ENCODE measurements at places on chromosomes 1 and 21.

DNA sequence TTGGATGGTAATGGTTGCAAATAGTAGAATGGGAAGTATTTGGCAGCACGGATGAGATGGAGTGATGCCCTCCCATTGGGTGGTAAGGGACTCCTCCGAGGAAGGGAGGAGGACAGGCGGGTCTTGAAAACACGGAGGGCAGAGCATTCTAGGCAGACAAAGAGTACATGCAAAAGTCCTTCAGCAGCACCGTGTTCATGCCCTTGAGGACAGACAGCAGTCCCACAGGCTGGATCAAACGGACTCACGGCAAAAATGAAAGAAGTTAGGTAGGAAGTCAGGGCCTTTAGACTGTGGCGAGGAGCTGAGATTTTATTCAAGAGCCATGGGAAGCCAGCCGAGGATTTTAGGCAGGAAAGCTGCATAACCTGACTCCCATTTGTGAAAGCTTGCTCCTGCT, 253.9 kb downstream of the RHOU start:
- no peak for DNase-seq

- no peak for DNase-seq
Measured at GRCh38 chr1:201742955-201743805, 85.8 kb upstream of the IPO9 start.

DNA sequence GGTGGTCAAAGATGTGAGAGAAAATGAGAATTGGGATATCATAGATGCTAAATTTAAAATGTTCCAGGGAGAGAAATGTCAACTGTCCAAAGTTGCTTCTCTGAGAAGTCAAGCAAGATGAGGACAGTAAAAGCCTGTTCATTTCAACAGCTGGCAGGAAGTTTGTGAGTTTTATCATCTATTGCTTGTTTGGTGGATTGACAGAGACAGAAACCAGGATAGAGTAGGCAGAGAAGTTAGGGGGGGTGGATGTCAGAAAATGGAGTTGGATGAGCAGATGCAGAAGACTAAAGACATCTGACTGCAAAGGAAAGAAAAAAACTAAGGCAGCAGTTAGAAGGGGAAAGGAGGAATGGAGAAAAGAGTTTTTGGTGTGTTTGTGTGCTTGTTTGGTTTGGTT, 78.4 kb downstream of the AK5 start:
- no peak for DNase-seq

DNA sequence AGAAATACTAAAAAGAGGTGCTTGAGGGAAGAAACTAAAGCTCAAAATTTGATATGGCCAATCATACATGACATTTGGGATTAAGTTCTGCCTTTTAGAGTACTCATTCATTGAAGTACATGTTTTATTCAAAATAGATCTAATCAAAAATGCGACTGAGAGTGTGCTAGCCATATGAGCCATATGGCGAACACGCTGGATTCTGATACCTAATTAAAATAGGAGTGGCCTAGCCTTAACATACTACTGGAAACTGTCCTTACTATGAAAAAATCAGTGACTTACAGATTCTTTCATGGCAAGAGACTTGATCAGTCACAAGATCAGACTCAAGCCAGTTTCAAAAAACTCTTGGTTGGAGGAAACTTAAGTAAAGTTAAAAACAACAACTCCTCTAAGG, 73.9 kb downstream of the PTGER3 start:
- DNase-seq, result no peak

- peak; percentile 61 for DNase-seq
Measured at GRCh38 chr1:205565799-205566198, 61.3 kb downstream of the CDK18 start.

DNA sequence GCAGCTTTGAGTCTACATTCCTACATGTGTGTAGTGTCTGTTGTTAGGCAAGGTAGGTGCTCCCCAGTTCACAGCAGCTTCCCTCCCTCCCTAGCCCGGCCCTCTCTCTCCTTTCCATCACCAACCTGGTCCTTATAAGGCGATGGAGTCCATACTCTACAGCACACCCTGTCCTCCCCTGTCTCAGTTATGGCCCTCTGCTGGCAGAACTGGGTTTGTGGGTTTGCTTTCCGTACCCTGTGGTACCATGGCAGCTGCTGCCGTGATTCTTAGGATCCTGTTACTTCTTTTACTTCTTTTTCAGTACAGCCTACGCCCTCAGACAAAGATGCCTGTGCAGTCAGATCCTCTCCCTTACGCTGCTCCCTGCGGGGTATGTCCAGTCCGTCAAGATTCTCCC, 31.7 kb downstream of the AK5 start:
- DNase-seq, result peak; percentile 28

GRCh38 chr1:168714012-168714411, 15.0 kb downstream of the DPT start:
- no peak for DNase-seq

- DNase-seq, result no peak
Measured at GRCh38 chr1:162587347-162587746, 25.8 kb downstream of the UAP1 start.

DNA sequence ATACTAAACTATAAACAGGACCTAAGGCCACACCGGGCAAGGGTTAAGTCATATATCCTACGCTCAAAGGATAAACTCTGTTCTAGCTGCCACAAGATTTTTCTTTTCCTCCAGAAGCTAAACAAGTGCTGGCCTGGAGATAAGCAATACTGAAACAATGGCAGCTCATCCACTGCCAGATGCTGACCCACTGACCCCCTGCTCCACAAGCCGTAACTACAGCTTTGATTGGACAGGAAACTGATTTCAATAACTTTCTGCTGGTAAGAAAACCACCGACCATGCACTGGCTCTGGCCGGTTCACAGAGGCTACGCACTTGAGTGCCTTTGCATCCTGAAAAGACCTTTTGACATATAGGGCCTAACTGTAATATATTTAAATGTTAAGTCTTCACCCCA, 51.3 kb upstream of the PLA2G2C start:
- DNase-seq, result no peak

DNA sequence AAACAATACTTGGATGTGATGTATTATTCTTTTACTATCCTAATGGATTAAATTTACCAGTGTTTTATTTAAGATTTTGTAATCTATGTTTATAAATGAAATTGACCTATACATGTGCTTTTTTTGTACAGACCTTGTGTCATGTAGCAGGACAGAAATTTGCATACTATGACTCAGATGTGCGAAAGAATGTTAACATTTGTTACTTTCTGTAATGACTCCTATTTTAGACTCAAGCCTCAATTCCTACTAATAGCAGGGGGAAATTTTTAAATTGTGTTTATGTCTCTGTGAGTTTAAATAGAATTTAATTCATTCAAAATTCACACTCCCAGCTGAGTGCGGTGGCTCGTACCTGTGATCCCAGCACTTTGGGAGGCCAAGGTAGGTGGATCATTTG, 21.8 kb upstream of the RIMKLA start:
- DNase-seq, result no peak

DNA sequence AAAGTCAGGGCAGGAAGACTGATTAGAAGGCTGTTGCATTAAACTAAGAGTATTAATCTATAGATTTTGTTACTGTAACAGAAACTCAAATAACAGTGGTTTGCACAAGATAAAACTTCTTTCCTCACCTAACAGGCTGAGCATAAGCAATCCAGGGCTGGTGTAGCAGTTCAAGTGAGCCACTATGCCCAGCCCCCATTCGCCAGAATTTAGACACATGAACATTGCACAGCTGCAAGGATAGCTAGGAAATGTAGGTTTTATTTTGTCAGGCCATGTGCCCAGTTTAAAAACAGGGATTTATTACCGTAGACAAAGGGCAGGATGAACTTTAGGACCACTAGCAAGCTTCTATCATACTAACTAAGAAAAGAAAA, 19.5 kb upstream of the DOCK7 start:
- no peak for DNase-seq

DNA sequence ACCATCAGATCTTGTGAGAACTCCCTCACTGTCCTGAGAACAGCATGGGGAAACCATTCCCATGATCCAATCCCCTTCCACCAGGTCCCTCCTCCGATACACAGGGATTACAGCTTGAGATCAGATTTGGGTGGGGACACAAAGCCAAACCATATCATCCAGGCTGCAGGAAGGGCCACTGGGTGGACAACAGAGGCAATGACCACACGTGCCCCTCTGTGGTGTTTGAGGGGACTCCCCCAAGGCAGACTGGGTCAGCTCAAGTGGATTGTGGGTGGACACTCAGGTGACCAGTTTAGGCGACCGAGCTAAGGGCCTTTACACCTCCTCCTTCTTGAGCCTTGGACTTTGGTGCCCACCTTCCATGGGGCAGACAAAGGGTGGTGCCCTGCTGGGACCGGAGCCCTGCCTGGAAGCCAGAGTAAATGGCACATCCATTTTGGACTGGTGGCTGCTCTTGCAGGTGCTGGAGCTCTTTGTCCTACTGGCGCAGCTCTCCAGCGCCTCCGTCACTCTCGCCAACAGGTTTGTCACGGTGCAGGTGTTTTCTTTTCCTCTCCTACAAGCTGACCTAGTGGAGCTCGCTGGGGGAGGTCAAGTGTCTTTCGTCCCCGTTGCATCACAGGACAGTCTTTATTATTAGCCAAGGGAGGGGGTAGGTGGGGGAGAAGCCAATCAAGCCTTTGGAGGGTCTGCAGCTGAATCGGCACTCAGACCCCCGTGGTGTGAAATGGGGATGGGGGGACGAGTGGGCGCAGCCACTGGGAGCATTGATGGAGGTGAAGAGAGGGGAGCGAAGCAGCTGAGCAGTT, 37.6 kb downstream of the CRYAA start:
- peak; percentile 23 for DNase-seq

DNA sequence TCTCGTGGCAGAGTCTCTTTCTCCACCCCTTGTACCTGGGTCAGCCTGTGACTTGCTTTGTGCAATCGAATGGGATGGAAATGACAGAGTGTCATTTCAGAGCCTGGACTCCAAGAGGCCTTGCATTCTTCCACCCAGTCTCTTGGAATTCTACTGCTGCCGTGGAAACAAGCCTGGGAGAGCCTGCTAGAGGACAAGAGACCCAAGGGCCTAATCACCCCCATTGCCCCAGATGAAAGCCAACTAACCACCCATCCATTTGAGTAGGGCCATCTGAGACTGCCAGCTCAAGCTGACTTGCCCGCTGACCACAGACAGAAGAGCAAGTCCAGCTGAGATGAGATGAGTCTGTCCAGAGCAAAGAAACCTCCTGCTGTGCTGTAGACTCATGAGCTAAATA, 201.6 kb downstream of the PTPRU start:
- no peak for DNase-seq

- no peak for DNase-seq
Measured at GRCh38 chr21:42233067-42233961, 14.4 kb downstream of the ABCG1 start.

DNA sequence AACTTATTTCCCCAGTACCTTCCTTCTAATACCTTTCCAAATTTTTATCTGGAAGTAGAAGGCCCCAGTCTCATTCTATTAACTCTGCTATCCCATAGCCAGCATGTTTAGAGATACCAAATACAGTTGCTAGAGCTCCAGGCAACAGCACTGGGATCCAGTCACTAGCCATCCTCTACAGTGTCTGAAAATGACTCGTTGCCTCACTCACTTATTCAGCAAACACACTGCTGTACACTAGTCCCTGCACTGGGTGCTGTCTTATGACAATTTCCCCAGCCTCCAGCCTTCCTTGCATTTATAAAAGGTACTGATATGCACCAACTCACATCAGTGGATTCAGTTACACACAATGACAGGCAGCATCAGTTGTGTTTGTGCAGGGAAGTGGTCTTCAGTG, 179.0 kb downstream of the DSCAM start:
- DNase-seq, result no peak

DNA sequence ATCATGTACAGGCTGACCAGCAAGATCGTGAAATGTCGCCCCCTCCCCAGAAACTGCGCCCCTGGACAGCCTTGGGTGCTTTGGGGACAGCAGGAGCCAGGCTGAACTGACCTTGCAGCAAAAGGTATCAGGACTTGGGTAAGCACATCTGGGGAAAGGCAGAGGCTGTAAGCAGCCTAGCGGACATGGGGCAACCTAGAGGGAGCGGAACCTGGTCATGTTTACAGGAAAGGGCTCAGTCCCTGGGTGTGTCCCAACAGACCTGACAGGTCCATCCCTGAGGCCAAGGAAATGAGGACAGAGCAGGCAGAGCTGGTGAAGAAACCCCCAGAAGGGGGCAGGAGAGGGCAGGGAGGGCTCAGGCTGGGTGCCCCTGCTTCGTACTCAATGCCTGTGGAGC, 3.1 kb upstream of the S100A8 start:
- DNase-seq, result no peak

GRCh38 chr21:37412603-37413360, 46.2 kb downstream of the DYRK1A start:
- no peak for DNase-seq

DNA sequence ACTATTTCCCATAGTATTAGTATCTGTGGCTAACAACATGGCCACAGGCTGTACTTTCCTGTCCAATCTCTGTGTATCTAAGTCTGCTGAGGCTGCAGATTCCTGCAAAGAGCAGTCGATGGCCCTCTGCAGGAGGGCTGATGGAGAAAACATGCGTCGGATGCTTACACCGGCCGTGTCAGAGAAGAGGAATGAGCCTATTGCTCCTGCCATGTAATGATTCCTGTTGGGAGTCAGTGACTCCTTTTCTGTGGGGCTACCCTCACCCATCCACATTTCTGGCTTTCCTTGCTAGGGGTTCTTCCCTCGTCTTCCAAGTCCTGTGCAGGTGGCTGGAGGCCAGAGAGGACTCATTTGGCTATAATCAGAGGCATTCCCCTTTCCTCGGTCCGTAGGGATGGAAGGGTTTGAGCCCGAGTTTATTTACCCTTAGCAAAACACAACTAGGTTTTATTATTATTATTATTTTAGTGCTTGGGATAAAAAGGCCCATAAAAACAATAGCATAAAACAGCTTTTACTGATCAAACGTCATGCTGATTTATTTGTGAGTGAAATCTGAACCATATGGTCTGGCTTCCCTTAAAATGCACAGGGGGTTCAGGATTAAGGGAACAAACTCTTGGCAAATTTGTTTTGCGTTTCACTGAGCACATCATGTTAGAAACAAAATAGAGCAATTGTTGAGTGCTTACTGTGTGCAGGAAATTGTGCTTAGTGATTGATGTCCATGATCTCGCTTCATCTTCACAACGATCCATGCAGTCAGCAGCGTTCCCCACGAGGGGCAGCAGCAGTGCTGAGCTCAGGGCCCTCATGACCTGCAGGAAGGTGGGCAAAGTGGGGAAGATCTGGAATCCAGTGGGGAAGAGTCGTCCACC, 70.8 kb downstream of the KIF26B start:
- no peak for DNase-seq

GRCh38 chr1:237164406-237165352, 122.7 kb downstream of the RYR2 start:
- no peak for DNase-seq

- peak; percentile 31 for DNase-seq
Measured at GRCh38 chr1:228272831-228273571, 65.2 kb downstream of the OBSCN start.

DNA sequence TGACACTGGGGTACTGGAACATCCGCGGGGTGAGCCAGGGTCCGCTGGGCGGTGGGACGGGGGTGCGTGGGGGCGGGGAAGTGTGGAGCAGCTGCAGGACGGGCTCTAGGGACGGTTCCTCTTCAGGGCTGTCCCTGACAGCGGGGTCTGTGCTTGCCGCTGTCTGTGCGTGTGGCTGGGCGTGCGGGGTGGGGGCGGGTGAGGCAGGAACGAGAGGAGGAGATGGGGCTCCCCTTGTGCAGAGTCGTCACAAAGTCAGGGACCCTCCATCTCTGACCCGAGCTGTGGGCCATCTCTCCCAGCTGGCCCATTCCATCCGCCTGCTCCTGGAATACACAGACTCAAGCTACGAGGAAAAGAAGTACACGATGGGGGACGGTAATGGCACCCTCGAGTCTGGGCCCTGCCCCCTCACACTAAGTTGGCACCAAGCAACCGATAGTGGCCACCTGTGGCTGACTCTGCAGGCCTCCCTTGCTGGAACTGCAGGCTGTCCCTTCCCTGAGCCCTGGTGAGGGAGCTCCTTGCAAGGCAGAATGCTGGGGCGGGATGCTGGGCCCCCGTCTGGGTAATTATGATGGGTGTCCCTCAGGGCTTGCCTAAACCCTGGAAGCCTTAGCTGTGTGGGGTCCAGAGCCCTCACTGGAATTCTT, 392 bp downstream of the GSTM2 start:
- no peak for DNase-seq
